T-helper 2 cell (primary cell): ENCODE measurements at places on chromosomes 2 and 18.

GRCh38 chr2:100278986-100279385, 43.3 kb downstream of the LONRF2 start:
- no peak for DNase-seq

DNA sequence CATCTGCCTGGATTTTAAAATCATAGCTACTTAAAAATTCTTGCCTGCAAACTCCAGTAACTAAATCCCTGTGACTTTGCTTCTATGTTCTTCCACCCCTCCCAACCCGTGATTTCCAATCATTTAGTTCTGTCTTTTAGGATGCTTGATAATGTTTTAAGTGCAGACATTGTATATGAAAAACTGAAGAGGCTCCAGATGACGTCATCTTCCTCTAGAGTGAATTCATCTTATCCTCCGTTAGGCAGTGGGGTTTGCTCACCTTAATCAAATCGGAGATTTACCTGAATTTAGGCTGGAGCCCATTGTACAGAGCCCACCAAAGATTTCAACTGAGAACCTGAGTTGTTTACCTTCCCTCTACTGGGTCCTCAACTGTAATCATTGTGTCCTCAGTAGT, 10.9 kb downstream of the FBXO48 start:
- DNase-seq: no peak

GRCh38 chr18:57807336-57808117, 4.4 kb upstream of the ATP8B1 start:
- DNase-seq: no peak

GRCh38 chr2:208228476-208228875, 26.4 kb downstream of the IDH1 start:
- no peak for DNase-seq

- DNase-seq: no peak
Measured at GRCh38 chr18:9741793-9742523, 33.9 kb downstream of the RAB31 start.

- DNase-seq: no peak
Measured at GRCh38 chr2:165277295-165277694, 38.1 kb downstream of the SCN2A start.

- no peak for DNase-seq
Measured at GRCh38 chr18:48607056-48607984, 68.5 kb downstream of the CTIF start.

- no peak for DNase-seq
Measured at GRCh38 chr2:44001716-44002115, 5.9 kb upstream of the LRPPRC start.

DNA sequence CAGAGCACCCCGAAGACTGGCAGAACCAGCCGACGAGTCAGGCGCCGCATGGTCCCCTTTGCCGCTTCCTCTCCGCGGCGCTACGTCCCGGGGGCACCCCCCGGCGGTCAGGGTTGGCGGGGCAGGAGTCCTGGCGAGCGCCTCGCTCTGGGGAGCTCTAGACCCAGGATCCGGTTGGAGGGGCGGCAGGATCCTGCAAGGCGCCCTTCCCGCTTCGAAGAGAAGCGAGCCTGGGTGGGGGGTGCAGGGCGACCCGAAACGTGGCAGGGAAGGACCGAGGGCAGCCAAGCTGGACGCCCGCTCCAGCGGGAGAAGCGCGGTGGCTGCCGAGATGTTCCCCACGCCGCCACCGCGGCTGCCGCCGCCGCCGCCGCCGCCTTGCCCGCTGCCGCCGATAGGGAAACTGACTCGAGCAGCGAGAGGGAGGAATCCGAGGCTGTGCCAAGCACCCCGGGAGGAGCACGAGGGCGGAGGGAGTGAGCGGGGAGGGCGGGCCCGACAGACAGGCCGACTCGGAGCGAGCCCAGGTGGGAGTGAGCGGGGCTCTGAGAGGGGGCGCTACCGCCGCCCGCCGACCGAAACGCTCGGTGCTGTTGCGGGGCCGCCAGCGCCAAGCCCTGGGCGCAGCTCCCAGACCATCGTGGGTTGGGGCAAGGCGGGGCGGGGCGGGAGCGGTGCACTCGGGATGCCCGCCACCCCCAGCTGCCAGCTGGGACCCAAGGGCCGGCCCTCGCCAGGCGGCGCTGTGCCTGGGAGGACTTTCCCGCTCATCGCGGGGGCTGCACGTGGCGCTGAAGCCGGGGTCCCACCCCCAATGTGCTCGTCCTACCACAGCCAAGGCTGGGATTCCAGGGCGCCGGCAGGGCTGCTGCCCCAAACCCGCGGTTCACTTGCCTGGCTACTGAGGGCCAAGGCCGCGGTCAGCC, at the start of gene GALNT14:
Gene GALNT14, minus strand, starts transcription at position 404 of the 926 bp plus-strand sequence. Its CDS starts 354 bp downstream, at position 50.
- no peak for DNase-seq

GRCh38 chr2:36554531-36554930, 43.4 kb downstream of the FEZ2 start:
- no peak for DNase-seq

DNA sequence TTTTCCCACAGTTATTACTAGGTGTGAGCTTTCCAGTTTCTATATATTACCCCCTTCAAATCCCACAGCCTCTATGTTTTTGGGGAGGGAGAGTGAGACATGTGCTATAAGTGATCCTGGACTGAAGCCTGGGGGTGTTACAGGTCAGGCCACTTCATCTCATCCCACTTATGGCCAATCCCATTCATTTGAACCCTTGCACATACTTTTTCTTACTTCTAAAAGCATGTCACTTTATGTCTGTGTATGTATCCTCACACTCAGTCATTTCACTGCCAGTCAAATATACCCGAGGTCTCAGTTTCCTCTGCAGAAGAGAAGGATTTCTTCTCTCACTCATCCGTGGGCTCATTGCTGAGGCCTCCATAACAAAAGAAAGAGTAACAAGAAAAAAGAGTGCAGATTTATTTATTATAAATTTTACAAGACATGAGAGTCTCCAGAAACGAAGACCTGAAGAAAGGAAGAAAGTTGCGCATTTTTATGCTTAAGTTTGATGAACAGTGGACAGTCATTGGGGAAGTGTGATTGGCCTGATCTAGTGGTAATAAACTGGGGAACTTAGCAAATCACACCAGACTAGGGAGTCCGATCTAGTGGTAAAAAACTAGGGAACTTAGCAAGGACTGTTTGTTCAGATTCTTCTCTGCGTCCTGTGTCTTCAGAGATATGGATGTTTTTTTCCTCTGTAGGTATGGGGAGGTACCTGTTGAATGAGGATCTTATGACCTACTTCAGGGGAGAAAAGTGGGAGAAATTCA, 52.1 kb downstream of the ICOS start:
- no peak for DNase-seq
